ENCODE measurements at places on chromosomes 16 and 17. TPM values are rescaled to one million over a fixed set of nuclear protein-coding genes. Genes with fewer than 3 reads are reported as not detected.

The TTYH2 gene
- 1.7 TPM for polyA plus RNA-seq

- DNase-seq: no peak
Measured at GRCh38 chr16:31269541-31269940, 9.8 kb downstream of the ITGAM start.

- DNase-seq: no peak
Measured at GRCh38 chr17:36950027-36950426, 1.3 kb downstream of the AATF start.

DNA sequence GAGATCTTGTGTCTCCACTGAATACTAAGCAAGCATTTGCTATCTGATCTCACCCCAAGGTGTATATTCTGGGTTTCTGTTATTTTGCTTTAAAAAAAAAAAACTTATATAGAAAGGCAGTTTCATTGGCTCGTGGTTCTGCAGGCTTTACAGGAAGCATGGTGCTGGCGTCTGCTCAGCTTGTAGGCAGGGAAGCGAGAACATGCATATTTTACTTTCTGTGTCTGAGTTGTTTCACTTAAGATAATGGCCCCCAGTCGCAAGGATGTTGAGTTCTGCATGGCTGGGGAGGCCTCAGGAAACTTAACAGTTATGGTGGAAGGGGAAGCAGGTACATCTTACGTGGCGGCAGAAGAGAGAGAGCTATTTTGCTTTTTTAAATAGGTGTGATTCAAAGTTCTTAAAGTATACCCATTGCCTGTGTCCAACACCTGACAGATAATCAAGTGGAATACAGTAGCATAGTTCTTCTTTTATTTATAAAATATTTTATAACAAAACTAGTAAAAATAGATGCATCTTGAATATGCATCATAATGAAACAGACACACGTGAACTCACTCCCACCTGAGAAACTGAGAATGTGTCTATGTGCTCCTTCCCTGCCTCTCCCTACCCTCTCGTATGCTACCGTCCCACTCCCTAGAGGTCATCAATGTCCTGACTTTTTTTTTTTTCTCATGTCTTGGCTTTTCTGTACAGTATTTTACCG is 15.4 kb upstream of the ARHGAP17 start:
- DNase-seq: no peak

- no peak for DNase-seq
Measured at GRCh38 chr17:40555296-40556190, 9.7 kb downstream of the CCR7 start.

DNA sequence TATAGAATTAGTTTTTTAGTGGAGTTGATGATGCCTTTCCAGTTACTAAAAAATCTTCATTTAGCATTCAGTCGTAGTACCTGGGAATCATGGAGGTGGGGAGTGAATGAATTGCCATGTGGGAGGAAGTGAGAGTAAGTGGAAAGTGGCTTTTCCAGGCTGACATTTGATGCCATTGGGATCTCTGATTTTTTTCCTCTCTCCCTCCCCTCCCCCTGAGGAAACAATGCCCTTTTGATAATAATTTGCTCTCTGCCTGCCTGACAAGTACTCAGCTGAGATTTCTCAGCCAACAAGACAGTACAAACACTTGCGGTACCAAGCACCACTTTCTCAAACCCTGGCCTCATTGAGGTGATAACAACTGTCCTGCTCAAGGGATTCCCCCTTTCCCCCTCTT is 2.2 kb downstream of the UBE2Z start:
- DNase-seq: no peak

DNA sequence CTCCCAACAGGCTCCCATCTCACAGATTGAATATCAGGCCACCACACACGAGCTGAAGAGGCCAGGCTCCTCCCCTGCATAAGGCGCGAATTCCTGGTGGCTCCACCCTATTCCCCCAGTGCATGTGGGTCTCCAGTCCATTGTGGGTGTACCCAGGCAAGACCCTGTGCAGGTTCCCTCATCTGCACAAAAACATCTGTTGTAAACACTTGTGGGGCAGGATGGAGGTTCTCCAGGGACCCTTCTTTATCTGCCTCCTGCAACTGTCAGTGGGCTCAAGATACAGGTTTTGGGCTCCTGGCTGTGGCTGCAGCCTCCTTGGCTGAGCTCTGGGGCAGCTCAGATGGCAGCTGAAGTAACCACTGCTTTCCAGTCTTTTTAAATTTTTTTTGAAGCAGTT is 17.6 kb upstream of the LGALS9 start:
- no peak for DNase-seq

DNA sequence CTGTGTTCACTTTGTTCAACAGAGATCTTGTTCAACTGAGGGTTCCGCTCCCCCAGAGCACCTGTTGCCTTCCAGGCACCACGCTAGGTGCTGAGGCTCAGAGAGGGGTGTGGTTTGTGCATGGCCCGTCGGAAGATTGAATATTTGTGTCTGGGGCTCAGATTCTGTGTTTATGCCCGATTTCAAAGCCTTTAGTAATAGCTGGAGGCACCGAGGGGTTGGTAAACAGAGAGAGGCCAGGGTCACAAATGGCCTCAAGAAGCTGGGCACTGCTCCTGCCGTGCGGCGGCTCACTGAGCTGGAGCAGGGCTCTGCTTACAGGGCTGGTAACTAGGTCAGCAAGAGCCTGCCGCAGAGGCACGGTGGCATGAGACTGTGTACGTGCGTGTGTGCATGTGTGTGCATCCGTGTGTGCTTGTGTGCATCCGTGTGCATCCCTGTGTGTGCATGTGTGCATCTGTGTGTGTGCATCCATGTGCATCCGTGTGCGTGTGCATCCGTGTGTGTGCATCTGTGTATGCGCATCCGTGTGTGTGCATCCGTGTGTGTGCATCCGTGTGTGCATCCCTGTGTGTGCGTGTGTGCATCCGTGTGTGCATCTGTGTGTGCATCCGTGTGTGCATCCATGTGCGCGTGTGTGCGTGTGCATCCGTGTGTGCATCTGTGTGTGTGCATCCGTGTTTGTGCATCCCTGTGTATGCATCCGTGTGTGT is 5.4 kb downstream of the ITGAE start:
- peak; percentile 37 for DNase-seq

- DNase-seq: no peak
Measured at GRCh38 chr17:59506894-59507726, 58.3 kb upstream of the DHX40 start.

DNA sequence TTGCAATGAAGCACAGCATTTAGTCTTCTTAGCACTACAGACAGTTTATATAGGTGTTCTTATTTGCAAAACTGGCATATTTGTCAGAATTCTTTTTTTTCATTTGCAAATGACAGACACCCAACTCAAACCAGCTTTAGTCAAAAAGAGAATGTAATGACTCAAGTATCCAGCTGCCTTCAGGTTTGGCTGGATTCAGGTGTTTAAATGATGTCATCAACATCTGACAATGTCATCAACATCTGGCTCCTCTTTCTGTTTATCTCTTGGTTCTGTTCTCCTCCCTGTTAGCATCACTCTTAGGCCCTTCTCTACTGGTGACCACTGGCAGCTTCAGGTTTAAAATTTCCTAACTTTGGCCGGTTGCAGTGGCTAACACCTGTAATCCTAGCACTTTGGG is 18.9 kb downstream of the TMC5 start:
- no peak for DNase-seq

DNA sequence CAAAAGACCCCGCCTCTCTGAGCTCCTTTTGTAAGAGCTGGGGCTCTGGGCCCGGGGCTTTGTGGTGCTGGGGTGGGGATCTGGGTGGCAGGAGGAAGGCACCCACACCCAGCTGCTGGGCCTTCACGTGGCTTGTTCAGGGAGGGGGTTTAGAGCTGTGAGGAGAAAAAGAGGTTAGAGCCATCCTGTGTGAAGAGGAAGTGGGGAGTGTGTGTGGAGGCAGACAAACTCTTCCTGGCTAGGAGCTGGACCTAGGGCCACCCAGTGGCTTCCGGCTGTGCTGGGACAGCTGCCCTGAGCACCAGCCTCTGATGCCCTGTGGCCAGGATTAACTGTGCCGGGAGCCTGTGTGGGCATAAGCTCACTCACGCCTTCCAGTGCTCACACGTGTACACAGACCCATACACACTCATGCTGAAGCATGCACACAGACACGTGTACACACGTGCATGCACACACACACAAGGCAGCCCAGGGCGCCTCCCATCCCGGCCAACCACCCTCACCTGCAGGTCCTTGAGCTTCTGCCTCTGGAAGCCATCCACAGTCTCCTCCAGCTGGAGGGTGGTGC is 7.4 kb downstream of the CIBAR2 start:
- DNase-seq: no peak

GRCh38 chr16:64907844-64908243 is 214.0 kb downstream of the CDH11 start:
- no peak for DNase-seq

- DNase-seq: peak; percentile 46
Measured at GRCh38 chr16:87681981-87682570, 79.8 kb downstream of the JPH3 start.

DNA sequence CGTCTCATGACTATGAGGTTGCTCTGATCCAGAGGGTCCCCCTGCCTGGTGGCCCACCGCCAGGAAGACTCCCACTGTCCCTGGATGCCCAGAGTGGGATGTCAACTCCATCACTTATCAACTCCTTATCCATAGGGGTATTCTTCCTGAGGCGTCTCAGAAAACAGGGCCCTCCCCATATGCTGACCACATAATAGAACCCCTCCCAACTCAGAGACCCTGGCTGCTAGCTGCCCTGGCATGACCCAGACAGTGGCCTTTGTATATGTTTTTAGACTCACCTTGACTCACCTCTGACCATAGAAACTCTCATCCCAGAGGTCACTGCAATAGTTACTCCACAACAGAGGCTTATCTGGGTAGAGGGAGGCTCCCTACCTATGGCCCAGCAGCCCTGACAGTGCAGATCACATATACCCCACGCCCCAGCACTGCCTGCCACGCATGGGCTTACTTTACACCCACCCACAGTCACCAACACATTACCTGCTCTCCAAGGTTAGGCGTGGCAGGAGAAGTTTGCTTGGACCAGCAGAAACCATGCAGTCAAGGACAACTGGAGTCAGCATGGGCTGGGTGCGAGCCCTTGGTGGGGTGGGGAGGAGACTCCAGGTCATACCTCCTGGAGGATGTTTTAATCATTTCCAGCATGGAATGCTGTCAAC is 2.3 kb upstream of the G6PC1 start:
- DNase-seq: no peak

- DNase-seq: no peak
Measured at GRCh38 chr16:58518083-58518979, 3.0 kb downstream of the SETD6 start.

- DNase-seq: peak; percentile 55
Measured at GRCh38 chr17:30554839-30555751, 77.9 kb downstream of the GOSR1 start.

GRCh38 chr16:58128711-58129096 is 477 bp downstream of the CFAP20 start:
- DNase-seq: no peak

- no peak for DNase-seq
Measured at GRCh38 chr16:53745753-53746266, 41.9 kb downstream of the FTO start.

- DNase-seq: no peak
Measured at GRCh38 chr17:77995146-77995852, 36.8 kb downstream of the TNRC6C start.

All from A549 (cell line).